ENCODE measurements at places on chromosomes 3 and 15.

DNA sequence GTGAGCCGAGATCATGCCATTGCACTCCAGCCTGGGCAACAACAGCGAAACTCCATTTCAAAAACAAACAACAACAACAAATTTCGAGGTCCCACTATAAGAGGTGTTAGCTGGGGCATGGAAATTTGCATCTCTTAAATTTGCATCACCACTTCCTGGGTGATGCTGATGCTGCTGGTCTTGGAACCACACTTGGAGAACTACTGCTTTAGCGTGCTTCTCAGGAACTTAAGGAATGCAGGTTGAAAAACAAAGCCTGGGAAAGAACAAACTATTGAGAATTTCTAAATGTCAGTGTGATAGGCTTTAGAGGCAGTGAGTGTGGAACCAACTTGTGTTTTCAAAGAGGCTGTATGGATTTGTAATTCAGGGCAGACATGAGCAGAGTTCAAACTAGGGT is 858.4 kb upstream of the ARPP21 start:
- H3K27me3 ChIP-seq: no peaks in the 10 kb centered on the region
- no peaks in the 10 kb centered on the region for H3K36me3 ChIP-seq
- H3K27ac ChIP-seq: no peak overlapping the region
- no peak for DNase-seq
- H3K4me3 ChIP-seq: no peak overlapping the region
- H3K4me1 ChIP-seq: no peaks in the 10 kb centered on the region

- peaks cover 5% of the 10 kb centered on the region for H3K4me1 ChIP-seq
- H3K27me3 ChIP-seq: no peaks in the 10 kb centered on the region
- no peak overlapping the region for H3K27ac ChIP-seq
These were observed 86.9 kb upstream of the SLC25A26 start for GRCh38 chr3:66133853-66134445.

GRCh38 chr3:46483825-46484224 is 14.0 kb upstream of the RTP3 start:
- H3K36me3 ChIP-seq: no peaks in the 10 kb centered on the region
- no peak for DNase-seq
- H3K27ac ChIP-seq: no peak overlapping the region
- no peaks in the 10 kb centered on the region for H3K4me1 ChIP-seq
- H3K4me3 ChIP-seq: no peak overlapping the region
- peaks cover 27% of the 10 kb centered on the region for H3K27me3 ChIP-seq

DNA sequence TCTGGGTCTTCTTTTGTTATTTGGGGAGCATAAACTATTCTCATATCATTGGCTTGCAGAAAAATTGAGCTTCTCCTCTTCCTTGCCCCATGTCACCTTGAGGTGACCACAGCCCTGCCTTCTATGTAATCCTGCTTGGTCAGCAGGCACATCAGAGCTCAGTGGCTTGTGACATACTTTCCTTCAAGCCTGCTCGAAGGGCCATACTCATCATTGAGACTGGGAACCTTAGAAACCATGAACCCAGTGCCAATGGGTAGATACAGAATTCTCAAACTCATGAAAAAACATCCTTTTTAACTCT is 3.7 kb upstream of the CCR2 start:
- H3K4me1 ChIP-seq: no peaks in the 10 kb centered on the region
- H3K27me3 ChIP-seq: no peaks in the 10 kb centered on the region
- H3K36me3 ChIP-seq: no peaks in the 10 kb centered on the region
- DNase-seq: no peak

- no peak overlapping the region for H3K4me3 ChIP-seq
- no peaks in the 10 kb centered on the region for H3K27me3 ChIP-seq
- DNase-seq: no peak
- H3K36me3 ChIP-seq: no peaks in the 10 kb centered on the region
These were observed 247.7 kb downstream of the AGBL1 start for GRCh38 chr15:86327230-86327865.

- H3K27me3 ChIP-seq: no peaks in the 10 kb centered on the region
- peak overlapping the region; percentile 68 for H3K27ac ChIP-seq
- H3K4me3 ChIP-seq: no peak overlapping the region
- peaks cover 31% of the 10 kb centered on the region for H3K4me1 ChIP-seq
These were observed 114.9 kb upstream of the RPL32 start for GRCh38 chr3:12956316-12956660.

DNA sequence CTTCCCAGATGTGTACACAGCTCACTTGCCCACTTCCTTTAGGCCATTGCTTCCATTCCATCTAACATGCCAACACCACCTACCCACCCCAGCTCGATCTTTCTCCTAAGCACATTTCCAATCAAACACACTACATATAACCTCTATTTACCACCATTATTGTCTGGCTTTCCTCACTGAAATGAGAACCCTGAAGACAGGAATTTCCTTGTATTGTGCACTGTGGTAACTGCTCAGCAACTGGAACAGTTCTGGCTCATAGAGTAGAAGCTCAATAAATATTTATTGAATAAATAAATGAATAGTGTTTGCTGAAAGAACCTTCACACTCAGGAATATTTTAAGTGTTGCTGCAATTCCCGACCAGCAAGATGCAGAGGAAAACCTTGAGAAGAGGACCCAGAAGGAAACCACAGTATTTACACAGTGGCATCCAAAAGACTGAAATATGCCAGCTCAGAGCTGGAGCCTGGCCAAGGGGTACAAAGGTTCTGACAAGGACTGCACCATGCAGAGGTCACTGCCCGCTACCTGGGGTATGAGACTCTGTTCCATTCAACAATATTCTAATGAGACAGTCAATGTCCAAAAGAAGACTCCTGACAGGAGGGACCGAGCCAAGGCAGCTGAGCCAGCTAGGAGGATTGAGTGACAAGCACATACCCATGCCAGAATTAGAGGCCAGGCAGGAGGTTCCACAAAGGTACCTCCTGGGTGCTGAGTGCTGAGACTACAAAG is 168.8 kb downstream of the NUP210 start:
- no peak overlapping the region for H3K27ac ChIP-seq
- DNase-seq: no peak
- H3K4me1 ChIP-seq: no peaks in the 10 kb centered on the region
- H3K27me3 ChIP-seq: peaks cover 8% of the 10 kb centered on the region
- no peak overlapping the region for H3K4me3 ChIP-seq

GRCh38 chr3:64289622-64290021 is 64.4 kb upstream of the PRICKLE2 start:
- no peaks in the 10 kb centered on the region for H3K27me3 ChIP-seq
- no peak overlapping the region for H3K4me3 ChIP-seq
- peaks cover 8% of the 10 kb centered on the region for H3K4me1 ChIP-seq
- no peak for DNase-seq
- H3K36me3 ChIP-seq: no peaks in the 10 kb centered on the region
- no peak overlapping the region for H3K27ac ChIP-seq

- H3K27ac ChIP-seq: peak overlapping the region; percentile 18
- no peak for DNase-seq
- no peaks in the 10 kb centered on the region for H3K36me3 ChIP-seq
- H3K27me3 ChIP-seq: no peaks in the 10 kb centered on the region
- no peak overlapping the region for H3K4me3 ChIP-seq
These were observed 61.9 kb downstream of the ZNF609 start for GRCh38 chr15:64522226-64522823.
